ENCODE measurements at places on chromosomes 2 and 18. TPM values are rescaled to one million over a fixed set of nuclear protein-coding genes. Genes with fewer than 3 reads are reported as not detected.

TSPYL6 gene
- not detected for polyA plus RNA-seq

DNA sequence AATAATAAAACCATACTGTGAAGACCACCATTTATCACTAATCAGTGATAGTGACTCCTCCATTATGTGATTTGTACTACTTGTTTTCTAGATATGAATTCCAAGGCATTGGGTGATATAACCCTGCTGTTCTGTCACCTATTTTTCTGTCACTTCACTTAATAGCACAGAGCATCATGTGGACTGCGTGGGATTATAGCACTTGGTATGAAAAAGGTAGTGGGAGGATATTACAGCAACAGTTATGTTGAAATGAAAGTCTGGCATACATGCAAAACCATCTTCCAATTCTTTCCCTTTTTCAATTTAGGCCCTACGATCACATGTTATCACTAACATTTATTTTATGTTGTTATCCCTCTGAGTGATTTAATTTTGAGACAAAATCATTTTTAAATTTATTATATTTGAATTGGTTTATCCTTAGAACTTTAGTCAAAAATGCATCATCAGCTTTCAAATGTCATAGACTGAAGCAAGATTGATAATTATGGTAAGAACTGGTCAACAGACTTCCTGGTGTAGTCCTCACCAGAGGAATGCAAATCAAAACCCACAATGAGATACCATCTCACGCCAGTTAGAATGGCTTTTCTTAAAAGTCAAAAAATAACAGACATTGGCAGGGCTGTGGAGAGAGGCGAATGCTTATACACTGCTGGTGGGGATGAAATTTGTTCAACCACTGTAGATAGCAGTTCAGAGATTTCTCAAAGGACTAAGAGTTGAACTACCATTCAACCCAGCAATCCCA, 242.6 kb downstream of the IKZF2 start:
- no peak for DNase-seq

GRCh38 chr2:24712296-24712695, 80.9 kb downstream of the PTRHD1 start:
- no peak for DNase-seq

GRCh38 chr2:38829971-38830370, 45.8 kb downstream of the DHX57 start:
- no peak for DNase-seq

GRCh38 chr2:140714586-140714985, 1416.2 kb downstream of the LRP1B start:
- no peak for DNase-seq
